Activated naive CD8-positive, alpha-beta T cell treated with anti-CD3 and anti-CD28 coated beads for 36 hours (primary cell): ENCODE measurements at places on chromosomes 7 and 10.

- DNase-seq: no peak
These were observed 42.7 kb upstream of the LAMB1 start for GRCh38 chr7:108045669-108046068.

DNA sequence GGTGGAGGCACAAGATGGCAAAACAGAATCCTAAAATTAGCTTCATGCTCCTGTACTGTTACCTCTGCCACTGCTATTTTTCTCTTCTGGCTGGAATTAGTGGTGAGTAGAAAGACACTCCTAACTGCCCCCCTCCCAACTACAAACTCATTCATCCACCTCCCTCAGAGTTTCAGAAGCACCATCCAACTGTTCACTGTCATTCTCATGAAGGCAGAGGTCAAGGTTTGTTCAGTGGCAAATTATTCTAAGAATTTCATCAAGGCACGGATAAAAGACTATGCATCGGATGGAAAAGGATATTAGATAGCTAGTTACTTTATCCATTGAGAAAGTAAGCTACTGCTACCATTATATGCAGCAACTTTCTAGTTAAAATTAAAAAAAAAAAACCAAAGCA, 59.7 kb downstream of the LRGUK start:
- DNase-seq: no peak

DNA sequence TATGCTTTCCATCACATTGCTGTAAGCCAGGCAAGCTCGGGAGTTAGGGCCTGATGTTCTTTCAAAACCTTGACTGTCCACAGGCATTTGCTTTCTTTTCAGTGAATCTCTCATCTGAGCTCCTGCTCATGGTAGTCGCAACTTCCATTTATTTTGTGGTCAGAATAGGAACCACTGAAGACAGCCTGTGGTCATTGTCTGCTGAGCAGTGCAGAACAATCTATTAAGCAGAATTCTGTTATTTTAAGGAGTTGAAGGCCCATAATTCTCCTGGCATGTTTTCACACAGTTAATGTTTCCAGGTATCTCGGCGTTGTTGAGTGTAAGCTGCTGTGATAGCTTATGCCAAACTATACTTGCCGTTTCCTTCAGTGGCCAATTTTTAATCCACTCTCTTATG, 491.1 kb upstream of the AKR1E2 start:
- no peak for DNase-seq

DNA sequence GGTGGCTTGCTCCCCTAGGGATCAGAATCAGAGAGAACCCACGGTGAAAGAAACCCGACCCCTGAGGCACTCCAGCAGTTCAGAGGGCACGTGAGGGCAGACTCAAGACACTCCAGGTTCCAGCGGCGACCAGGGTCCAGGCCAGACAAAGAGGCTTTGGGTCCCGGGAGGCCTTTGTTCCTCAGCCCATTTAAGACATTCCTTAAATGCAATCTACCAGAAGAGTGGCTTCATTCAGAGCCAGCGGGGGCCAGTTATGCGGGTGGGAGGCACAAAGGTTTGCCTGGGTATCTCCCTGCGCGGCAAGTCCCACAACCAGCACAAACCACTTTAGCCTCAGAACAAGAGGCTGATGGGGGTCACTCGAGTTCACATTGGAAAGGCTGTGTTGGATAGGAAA, 53.6 kb downstream of the AFAP1L2 start:
- DNase-seq: no peak

DNA sequence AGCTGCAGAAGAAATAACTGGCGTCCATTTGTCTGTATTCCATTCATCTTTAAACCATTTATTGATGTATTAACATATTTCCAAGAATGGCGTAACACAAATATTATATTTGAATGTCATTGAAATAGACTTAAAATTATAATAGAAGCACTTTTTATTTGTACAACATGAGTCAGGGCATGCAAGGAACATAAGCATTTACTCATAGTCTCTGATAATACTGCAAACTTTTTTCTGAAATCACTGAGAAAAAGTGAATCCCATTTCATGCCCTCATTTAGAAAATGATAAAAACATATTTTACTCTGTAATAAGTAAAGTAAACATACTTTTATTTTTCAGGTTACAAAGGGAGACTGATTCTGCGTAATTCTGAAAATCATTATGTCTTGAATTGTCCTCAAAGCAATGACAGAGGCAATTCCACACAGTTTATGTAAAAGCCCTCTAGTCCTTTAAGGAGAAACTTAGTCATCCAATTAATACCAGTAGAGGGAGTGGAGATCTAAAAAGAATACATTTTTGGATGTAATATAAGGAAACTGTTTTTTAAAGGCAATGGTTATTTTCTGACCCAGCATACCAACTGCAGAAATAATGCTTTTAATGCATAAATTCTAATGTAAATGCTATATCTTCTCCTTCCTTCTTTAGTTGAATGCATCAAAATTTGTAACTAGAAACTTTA, 58.1 kb downstream of the AGMO start:
- no peak for DNase-seq

DNA sequence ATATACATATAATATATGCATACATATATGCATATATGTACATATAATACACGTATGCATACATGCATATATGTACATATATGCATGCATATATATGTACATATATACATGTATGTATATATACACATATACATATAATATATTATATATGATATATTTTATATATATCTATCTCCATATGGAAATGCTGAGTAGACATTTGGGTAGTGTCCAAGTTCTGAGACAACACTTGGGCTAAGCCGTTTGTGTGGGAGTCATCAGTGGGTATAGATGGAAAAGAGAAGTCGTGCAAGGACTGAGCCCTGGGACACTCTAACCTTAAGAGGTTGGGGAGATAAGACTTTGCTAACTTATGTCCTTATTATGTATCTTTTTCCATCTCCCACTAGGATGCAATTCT, 165.2 kb upstream of the PODXL start:
- DNase-seq: no peak
